ENCODE measurements at places on chromosomes 4 and X.

DNA sequence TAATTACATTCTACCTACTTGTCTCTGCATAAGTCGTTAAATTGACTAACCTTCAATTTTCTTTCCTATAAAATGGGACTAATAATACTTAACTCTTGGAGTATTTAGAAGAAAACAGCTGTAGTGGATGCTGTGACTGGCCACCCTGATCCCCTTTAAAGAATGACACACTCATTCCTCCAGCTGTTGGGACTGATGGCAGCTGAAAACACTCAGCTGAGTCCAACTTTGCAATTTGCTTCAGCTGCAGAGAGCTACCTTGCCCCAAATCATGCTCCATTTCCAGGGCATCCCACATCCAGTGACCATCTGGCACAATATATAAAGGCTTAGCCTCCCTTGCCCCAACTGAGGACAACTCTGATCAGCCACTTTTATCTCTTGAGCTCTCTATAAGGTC lies 89.1 kb downstream of the MID1IP1 start:
- DNase-seq, result peak; percentile 78

GRCh38 chrX:107845625-107846024 lies 20.0 kb downstream of the MID2 start:
- DNase-seq, result no peak

DNA sequence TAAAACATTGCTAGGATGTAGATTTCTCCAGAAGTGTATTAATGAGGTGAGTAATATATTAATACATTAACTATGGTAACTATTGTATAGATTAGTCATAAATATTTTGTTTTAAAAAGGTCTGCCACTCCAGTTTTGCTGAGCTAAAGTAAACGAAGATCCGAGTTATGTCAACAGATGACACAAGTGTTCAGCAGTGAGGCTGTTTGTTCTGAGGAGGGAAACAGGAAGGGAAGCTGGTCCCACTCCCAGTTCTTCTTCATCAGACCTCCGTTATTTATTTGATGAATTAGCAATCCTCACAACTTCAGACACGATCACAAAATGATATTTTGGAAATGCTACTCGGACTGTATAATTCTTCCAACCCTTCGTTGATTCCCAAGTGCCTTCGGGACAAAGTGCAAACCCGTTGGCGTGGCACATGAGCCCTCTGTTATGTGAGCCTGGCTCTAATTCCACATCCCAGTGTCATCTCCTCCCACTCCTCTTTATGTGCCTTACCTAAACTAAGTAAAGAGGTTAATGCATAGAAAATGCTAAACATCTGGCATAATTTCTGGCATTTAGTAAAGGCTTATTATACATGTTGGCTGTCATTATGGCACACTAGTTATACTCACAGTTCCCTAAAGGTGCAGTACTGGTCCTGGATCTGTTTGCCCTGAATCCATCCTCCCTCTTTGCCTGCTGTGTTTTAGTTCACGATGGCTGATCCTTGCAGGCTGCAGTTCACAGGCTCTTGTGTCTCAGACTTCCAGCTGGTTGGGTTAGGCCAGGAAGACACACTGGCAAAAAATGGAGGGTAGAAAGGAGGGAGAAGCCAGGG lies 190.6 kb upstream of the LNX1 start:
- DNase-seq, result no peak

DNA sequence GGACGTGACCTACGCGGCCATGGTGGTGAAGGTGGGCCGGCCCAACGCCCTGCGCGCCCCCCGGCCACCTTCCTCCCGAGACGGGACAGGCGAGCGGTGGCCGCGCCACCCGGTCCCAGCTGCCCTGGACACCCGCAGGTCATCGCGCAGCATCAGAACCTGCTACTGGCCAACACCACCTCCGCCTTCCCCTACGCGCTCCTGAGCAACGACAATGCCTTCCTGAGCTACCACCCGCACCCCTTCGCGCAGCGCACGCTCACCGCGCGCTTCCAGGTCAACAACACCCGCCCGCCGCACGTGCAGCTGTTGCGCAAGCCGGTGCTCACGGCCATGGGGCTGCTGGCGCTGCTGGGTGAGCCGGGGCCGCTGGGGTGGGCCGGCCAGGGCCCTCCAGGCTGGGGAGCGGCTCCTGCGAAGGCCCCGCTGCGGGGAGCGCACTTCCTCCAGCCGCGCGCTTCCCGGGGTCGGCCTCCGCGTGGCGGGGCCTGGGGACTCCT lies 9.0 kb upstream of the SLC26A1 start:
- DNase-seq, result no peak

DNA sequence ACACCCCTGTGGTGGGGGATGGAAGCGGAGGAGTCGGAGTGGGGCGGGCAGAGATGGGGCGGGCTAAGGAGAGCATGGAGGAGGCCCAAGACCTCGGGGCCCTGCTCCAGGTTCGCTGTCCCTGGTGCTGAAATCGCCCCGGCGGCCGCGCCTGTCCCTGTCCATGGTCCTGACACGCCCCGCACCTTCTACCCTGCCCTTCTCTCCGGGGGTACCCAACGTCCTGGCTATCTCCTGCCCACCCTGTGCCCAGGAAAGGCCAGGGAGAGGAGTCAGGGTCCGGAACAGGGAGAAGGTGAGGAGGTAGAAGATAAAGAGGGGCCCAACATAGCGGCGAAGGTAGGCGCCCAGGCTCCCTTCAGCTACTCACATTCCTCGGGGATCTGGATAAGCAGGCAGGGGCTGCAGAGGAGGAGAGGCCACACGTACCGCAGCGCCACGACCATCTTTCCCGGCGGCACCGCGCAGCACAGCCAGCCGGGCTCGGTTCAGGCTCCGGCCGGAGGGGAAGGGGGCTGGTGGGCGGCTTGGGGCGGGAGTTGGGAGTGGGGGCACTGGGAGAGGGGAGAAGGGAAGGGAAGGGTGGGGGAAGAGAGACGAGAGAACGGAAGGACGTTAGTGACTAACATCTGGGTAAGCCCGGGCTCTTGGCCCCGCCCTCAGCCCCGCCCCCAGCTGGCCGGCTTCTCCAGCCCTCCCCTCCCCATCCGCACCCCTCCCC lies 10.4 kb downstream of the L1CAM start:
- peak; percentile 7 for DNase-seq

- DNase-seq, result no peak
Measured at GRCh38 chr4:127006446-127006877, 626.3 kb upstream of the INTU start.

- DNase-seq, result peak; percentile 34
Measured at GRCh38 chr4:16443504-16444088, 217.3 kb upstream of the TAPT1 start.

- no peak for DNase-seq
Measured at GRCh38 chr4:188162698-188163097, 23.5 kb downstream of the TRIML1 start.

DNA sequence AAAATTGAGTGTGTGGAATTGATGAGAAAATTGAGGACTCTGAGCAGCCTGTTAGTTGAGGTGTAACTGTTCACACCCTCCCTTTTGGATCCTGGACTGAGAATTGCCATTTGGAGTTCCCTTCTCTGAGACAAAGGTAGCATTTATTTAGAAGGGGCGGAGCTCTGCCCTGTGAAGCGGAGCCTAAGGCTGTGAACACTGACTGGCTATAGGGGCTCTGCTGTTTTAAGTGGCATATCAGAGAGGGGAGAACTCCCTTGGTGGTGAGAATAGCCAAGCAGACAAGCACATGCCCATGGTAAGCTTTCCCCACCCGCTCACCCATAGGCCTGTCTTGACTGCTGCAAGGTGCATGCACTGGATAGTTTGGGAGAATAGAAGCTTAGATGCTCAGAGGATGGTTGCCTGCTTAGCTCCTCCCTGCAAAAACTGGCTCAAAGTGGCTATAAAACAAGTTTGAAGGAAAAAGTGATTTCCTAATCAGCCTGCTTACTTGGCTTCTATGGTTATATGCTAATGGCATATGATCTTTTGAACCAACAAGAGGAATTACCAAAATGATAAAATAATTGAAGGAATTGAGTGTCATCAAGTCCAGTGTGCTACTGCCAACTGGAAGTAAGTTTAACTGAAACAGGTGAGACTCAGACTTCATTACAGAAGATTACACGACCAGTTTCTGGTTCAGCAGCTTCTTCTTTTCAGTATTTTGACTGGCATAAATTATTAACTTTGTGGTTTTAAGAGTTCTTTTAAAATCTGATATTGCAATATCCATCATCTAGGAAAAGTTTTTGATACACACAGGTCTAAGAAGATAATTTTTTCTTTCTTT lies 108.4 kb downstream of the AFF1 start:
- DNase-seq, result no peak

DNA sequence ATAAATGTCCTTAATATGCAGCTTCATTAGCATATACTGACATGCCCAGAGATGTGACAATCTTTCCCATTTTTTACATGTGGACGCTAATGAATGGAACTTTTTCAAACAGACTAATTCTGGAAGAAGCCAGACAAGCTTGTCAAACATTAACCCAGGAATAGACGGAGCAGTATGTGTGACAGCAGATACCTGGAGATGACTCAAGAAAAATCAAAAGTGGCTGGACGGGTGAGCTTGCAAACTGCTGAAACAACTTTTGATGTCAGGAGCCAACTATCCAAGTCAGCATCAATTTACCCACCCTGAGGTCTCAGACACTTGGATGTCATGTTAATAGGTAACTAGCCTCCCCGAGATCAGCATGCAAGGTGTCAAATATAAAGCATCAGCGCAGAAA lies 183.0 kb downstream of the PACRGL start:
- no peak for DNase-seq

GRCh38 chrX:17361620-17362019 lies 13.4 kb upstream of the NHS start:
- no peak for DNase-seq

DNA sequence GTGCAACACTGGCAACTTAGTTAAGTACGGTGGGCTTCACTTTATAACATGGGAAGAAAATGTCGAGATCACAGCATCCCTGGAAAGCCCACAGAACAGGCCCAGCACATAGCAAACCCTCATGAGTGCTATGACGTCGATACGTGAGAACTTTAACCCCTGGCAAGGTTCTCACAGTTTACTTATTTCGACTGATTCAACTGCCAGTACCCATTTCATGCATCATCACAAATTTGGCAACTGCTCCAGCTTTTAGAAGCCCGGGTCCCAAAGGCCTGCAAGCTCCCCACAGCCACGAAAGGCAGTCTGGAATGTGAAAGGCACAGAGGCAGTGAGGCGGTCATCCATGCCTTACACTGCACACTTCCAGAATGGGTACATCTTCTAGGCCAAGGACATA lies 41.2 kb downstream of the RELL1 start:
- DNase-seq, result no peak

DNA sequence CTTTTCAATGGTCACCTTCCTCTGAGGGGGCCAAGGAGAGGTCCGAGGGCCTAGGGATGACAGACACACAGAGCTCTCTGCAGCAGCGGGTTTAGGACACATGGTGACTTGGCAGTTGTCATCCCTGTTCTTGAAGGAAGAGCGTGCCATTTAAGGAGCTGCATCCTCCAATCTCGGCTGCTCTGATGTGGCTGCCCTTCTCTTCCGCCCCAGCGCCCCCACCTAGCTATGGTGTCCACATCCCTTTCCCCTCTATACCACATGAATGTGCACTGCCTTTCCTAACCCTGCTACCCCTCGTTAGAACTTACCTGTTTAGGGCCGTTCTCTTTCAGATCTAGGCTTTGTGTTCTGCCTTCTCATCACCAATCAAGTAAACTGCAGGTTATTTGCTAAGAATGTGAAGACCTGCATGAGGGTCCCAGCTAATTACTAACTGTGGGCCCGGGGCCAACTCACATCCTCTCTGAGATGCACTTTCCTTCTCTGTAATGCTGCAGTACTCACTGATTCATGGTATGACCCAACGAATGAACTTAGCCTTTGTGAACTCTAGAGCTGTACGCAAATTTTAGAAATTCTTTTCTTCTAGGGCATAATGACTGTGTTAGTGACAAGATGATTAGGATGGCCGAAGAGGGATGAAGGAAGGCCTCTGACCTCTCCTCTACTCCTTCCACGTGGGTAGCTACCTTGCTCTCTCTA lies 38.2 kb downstream of the CHST7 start:
- no peak for DNase-seq

DNA sequence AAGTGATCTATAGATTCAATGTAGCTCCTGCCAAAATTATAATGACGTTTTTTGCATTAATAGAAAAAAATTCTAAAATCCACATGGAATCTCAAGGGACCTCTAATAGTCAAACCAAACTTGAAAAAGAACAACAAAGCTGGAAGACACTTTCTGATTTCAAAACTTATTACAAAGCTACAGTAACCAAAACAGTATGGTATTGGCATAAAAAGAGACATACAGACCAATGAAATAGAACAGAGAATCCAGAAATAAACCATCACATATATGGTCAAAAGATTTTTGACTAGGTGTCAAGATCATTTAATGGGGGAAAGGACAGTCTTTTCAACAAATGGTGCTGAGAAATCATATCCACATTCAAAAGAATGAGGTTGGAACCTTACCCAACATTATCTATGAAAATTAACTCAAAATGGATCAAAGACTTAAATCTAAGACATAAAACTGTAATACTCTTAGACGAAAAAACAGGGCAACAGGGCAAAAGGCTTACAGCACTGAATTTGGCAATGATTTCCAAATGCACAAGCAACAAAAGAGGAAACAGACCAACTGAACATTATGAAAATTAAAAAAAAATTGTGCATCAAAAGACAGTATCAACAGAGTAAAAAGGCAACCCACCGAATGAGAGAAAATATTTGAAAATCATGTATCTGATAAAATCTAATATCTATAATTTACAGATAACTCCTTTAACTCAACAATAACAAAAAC lies 3.9 kb downstream of the FBXO8 start:
- no peak for DNase-seq

GRCh38 chrX:134619838-134620237 lies 38.4 kb downstream of the PLAC1 start:
- DNase-seq, result peak; percentile 21

GRCh38 chr4:125131891-125132680 lies 182.7 kb upstream of the FAT4 start:
- no peak for DNase-seq

DNA sequence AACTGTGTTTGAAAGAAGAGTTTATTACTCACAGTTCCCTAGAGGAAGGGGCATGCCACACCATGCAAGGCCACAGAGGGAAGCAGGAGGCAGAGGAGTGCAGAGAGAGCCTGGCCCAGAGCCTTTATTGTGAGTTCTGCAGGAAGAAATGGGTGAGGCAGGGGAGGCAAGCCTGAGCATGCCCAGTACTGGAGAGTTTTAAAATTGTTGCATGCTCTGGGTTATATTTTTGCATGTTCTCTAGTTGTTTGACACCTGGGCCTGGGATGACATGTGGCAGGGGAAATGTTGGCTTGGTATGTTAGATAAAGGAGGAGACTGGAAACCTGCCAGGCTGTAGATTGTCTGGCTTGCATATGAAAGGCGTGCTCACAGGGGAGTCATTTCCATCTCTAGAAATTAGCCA lies 19.7 kb upstream of the CRMP1 start:
- DNase-seq, result no peak

DNA sequence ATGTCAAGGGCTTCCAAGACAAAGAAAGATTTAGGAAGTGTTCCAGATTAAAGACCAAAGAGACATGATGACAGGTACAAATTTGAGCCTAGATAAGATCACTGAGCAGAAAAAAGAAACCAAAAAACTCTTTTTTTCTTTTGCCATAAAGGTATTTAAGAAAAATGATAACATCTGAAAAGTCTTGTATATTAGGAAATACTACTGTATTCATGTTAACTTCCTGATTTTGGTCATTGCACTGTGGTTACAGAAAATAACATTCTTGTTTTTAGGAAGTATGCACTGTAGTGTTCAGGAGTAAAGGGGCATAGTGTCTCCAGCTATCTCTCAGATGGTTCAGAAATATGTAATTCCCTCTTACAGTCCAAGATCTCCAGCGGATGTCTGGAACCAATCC lies 37.1 kb downstream of the RWDD4 start:
- DNase-seq, result no peak

All from LHCN-M2 (cell line).